ENCODE measurements at places on chromosomes 5 and 9.

- DNase-seq, result no peak
Observed at GRCh38 chr5:126228934-126229333, 194.3 kb upstream of the GRAMD2B start.

- no peak for DNase-seq
Observed at GRCh38 chr5:131460867-131461572, 174.0 kb downstream of the RAPGEF6 start.

DNA sequence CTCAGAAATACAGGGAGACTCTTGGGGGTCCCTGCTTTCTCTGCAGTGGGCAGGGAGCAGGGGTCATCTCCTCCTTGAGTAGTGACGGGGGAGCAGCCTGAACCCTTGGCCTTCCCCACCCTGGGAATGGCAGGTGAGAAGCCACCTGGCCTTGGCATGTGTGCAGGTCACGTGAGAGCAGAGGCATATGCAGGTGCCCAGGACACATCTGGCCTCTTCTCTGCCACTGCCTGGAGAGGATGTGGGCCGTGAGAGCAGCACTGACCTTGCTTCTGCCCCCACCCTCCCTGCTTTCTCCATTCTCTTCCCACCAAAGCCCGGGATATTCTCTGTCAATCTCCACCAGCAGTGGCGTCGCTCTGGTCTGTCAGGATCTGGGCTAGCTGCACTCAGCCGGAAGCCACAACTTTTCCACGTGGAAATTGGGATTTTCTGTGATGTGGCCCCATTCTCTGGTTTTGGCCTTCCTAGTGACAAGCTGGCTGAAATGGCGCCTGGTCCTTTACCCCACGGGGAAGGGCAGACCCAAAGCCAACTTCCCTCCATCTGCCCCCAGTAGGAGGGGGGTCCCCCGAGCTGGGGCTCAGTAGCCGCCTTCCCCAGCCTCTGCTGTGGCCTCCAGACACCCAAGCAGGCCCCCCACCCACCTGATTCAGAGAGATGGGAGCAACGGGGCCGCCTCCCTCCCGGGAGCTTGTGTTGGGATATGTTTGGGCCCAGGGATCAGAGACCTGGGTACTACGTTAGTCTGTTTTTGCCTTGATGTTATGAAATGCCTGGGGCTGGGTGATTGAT is 70.4 kb upstream of the FCN1 start:
- DNase-seq, result no peak

- DNase-seq, result no peak
Observed at GRCh38 chr9:121082075-121082474, 7.3 kb downstream of the CNTRL start.

- no peak for DNase-seq
Observed at GRCh38 chr5:19734776-19735175, 253.2 kb downstream of the CDH18 start.

DNA sequence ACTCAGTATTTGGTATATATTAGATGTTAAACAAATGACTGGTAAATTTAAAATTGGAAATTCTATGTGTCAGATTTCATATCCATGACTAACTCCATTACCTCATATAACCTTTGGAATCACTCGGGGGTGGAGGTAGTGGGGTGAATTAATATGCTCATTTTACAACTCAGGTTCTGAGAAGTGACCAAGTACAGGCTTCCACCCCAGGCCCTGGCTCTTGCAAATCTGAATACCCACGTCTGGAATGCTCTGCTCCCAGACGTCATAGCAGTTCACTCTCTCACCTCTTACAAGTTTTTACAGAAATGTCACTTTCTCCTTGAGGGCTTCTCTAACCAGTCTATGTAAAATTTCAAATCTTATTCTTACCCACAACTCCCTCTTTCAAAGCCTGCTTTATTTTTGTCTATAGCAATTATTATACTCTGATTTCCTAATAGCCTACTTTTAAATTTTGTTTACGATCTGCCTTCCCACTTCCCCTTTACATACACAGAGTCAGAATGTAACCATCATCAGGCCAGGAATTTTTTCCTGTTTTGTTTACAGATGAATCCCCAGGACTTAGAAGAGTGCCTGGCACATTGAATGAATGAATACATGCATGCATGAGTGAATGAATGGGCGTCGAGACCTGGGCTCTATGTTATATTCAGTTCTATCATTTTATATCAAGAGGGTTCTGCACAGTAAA is 134.1 kb upstream of the IFNE start:
- no peak for DNase-seq

GRCh38 chr9:14366076-14366475 is 52.1 kb upstream of the NFIB start:
- no peak for DNase-seq

- peak; percentile 56 for DNase-seq
Observed at GRCh38 chr9:137453643-137454081, 5.5 kb downstream of the NSMF start.

GRCh38 chr5:131634666-131634995 is 398 bp downstream of the RAPGEF6 start:
- peak; percentile 46 for DNase-seq

DNA sequence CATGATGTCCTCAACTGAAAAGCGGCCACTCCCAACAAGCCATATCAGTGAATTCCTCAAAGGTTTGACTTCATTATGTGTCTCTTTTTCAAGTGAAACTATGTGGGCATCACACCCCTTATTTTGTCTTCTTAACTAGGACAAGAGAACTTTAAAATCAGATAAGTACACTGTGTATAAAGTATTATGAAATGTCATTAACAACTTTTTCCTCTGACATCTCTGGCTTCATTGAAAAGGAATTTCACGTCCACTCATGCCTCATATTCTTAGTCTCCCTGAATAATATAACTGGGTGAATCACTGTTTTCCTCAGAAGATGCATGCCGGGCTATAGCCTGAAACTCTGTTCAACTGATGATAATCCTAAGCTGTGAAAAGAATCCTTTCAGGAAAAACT is 415.8 kb downstream of the ACTL7B start:
- no peak for DNase-seq

DNA sequence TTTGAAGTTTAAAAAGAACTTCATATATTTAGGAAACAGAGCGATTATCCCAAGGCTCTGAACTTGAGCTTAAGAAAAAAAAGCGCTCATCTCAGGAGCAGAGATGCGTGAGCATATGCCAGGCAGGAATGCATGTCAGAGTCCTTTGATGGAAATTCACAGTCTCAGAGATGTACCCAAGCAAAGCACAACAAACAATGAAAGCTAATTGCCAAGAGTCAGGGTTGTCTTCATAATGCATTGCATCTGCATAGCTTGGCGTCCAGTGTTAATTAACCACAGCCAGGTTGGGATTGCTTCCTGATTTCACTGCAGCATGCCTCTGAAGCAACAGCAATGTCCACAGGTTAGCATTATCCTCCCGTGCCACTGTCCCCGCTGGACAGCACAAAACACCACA is 907.0 kb upstream of the DMAC1 start:
- no peak for DNase-seq

GRCh38 chr9:114652776-114653555 is 4.6 kb downstream of the TEX53 start:
- no peak for DNase-seq

DNA sequence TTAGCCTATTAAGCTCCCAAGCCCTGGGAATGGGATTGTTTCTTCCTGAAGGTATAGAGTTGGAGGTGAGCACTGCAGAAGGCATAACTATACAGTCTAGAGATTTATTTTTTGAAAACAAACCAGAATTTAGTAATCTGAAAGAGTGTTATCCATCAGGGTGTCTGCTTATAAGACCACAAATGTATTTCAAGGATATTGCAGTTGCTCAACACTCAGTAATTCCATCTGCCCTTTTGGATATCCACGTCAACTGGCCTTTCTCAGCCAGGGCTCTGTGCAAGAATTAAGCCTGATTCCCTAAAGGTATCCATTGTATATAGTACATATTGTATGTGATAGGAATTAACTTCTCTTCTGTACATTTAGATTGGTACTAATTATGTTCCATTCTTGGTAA is 15.0 kb upstream of the IL31RA start:
- DNase-seq, result no peak

GRCh38 chr5:120072068-120072761 is 391.9 kb upstream of the PRR16 start:
- no peak for DNase-seq

DNA sequence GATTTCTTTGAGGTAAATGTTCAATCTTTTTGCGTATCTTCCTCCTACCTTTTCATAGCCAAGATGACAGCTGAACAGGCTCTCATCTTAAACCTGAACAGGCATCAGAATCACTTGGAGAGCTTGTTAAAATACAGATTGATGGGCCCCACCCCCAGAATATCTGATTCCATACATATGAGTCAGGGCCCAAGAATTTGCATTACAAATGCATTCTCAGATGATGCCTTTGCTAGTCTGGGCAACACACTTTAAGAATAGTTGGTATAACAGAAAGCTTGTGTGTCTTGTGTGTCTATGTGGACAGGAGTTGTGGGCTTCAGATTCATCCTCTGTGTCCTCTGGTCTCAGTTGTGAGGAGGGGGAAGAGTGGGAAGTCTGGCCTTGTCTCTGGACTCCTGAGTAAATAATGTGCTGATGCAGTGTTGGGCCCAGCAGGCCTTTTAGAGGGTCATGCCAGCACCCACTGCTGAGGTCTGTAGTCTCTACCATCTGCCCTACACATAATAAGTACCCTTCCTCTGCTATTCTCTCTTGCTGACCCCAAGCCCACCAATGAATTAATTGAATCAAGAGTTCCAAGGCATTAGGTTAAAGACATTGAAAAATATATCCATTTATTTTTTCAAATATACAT is 43.1 kb downstream of the PTCD2 start:
- DNase-seq, result no peak

DNA sequence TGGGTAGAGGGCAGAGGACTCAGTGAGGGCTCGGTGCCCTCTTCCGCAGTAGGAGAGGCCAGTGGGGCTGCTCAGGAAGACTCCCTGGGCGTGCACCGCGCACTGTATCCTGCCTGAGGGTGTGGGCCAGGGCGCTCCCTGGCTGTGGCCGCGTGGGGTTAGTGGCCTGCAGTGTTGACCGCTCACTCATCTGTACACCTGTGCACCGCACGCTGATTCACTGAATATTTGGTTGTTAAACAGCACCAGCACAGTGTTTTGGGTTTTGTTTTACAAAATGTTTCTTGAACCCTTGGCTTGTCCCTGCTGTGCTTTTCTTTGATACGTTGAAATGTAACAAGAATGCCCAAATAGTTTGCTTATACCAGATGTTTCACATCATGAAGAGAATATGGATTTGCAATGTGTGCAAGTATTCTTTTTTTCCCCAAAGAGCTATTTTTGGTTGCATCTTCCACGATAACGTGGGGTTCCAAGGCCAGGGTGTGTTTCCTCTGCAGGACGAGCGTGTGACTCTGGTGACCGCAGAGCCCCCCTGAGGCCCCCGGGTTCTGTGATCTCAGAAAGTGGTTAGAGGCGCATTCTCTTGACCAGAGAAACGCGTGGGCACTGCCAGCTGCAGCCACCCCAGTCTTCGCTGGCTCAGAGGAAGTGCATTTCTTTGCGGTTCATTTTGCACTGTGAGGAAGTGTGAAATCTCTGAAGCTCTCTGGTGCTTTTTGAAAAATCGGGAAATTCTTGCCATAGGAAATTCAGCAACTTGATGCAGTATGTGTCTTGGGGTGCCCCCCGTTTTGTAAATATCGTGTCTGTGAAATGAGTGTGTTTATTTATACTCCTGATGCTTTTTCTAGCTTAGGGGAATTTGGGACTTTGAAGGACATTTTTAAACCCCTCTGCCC is 46.9 kb downstream of the AHRR start:
- DNase-seq, result no peak

GRCh38 chr9:115615000-115615401 is 497.0 kb upstream of the TNC start:
- DNase-seq, result no peak

- peak; percentile 18 for DNase-seq
Observed at GRCh38 chr5:171907725-171908343, 98.6 kb downstream of the FBXW11 start.

GRCh38 chr5:77847814-77848290 is 71.7 kb upstream of the TBCA start:
- no peak for DNase-seq

DNA sequence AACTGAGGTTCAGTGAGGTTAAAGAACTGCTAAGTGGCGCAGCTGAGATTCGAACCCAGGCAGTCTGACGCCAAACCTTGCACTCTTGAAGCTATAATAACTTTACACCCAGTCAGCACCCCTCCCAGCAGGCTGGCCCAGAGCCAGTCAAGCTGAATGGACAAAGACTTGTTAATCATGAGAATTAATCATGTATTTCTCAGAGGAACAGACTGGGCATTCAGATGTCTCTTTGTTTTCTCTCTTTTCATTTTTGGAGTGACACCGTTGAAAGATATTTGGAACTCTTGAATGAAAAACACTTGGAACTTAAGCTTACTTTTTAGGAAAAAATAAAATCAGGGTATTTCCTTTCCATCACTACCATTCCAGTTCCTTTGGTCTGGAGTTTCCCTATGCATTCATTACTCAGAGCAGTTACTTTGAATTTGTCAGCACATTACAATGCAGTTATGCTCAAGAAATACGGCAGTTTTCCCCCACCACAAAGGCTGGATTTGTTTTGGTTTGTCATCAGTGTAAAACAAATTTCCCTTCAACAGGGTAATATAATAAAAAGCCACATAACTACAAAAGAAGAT is 22.6 kb upstream of the MAMDC2 start:
- no peak for DNase-seq

DNA sequence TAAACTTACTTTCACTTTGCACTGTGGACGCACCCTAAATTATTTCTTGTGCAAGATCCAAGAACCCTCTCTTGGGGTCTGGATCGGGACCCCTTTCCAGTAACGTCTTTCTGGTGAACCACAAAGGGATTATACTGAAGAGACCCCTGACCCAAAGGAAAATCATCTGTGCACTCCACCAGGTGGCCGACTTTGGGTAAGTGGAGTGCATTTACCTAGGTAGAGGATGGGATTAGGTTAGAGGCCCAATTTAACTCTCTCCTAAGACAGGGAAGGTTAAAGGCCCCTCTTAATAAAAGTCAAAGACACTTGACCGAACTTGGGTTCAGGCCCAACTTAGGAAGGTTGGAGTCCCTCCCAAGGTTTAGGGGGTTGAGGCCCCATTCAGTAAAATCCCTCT is 8.2 kb upstream of the PAIP1 start:
- DNase-seq, result no peak

GRCh38 chr5:127042593-127042992 is 12.2 kb upstream of the MARCHF3 start:
- no peak for DNase-seq

DNA sequence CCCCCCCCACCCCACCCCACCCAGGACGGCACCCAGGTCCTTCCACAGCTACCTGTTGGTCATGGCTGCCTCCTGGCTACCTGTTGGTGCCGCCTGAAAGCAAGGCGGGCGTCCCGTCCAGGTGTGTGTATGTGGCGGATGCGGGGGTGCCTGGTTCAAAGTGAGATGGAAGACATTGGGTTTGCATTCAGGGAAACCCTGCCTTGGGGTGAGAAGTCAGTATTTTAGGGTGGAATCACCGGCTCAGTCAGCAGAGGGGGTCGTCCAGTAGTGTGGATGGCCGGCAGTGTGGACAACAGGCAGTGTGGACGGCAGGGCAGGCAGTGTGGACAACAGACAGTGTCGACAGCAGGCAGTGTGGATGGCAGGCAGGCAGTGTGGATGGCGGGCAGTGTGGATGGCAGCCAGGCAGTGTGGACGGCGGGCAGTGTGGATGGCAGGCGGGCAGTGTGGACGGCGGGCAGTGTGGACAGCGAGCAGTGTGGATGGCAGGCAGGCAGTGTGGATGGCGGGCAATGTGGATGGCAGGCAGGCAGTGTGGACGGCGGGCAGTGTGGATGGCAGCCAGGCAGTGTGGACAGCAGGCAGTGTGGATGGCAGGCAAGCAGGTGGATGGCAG is 28.0 kb downstream of the NKD2 start:
- no peak for DNase-seq
